ENCODE measurements at places on chromosomes 11 and 22. TPM values are rescaled to one million over a fixed set of nuclear protein-coding genes. Genes with fewer than 3 reads are reported as not detected.

Gene ZC3H12C
- total RNA-seq = 9.7 TPM

Gene FGF3
- total RNA-seq = not detected

Gene CHRDL2
- total RNA-seq = not detected

Gene TSPAN32
- total RNA-seq = under 0.01 TPM

Gene LSP1
- total RNA-seq = 0.33 TPM

Gene BIK
- not detected for total RNA-seq

Gene USP2
- total RNA-seq = 1.00 TPM

Gene TAF10
- 25.3 TPM for total RNA-seq

Gene PNPLA5
- total RNA-seq = not detected

Gene NPTXR
- 4.6 TPM for total RNA-seq

Gene CHRNA10
- 0.66 TPM for total RNA-seq

Gene TP53I11
- 9.7 TPM for total RNA-seq

Gene MS4A7
- total RNA-seq = not detected

Gene CNTF
- total RNA-seq = 3.3 TPM

Gene TEX12
- total RNA-seq = 0.11 TPM

Gene OR5F1
- not detected for total RNA-seq

Gene TEX54
- not detected for total RNA-seq

Gene HORMAD2
- total RNA-seq = not detected

Gene MAP6
- 1.1 TPM for total RNA-seq
